Globus pallidus (tissue), 1 donor: ENCODE measurements at places on chromosomes 13 and 19.

- DNase-seq = no peak
Observed at GRCh38 chr19:5470264-5470671, 15.1 kb downstream of the ZNRF4 start.

DNA sequence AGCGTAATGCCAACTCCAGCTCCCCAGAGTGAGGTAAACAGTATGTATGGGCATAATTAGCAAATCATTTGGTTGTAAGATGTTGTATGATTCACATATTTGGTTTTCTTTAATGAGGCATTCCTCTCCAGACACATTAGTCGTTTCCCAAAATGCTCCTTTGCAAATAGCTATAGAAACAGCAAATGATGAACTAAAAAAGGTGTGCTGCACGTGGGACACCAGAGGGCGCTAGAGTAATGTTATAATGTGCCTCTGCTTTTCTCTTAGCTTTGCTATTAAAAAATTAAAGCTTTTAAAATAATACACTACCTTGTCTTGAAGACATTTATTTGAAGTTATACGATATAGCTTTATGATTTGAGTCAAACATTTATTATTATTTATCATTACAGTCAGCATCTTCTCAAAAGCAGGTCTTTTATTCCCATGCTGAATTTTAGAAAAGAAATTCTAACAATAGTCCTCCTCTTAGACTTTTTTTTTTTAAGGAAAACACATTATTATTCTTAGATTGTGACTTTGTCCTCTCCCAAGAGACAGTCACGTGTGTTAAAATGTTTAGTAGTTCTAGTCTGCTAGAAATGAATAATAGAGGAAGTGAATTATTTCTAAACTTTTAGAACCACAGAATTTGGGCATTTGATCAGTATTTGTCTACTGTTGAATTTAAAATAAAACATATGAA lies 121.6 kb upstream of the FRY start:
- DNase-seq = peak; percentile 54

DNA sequence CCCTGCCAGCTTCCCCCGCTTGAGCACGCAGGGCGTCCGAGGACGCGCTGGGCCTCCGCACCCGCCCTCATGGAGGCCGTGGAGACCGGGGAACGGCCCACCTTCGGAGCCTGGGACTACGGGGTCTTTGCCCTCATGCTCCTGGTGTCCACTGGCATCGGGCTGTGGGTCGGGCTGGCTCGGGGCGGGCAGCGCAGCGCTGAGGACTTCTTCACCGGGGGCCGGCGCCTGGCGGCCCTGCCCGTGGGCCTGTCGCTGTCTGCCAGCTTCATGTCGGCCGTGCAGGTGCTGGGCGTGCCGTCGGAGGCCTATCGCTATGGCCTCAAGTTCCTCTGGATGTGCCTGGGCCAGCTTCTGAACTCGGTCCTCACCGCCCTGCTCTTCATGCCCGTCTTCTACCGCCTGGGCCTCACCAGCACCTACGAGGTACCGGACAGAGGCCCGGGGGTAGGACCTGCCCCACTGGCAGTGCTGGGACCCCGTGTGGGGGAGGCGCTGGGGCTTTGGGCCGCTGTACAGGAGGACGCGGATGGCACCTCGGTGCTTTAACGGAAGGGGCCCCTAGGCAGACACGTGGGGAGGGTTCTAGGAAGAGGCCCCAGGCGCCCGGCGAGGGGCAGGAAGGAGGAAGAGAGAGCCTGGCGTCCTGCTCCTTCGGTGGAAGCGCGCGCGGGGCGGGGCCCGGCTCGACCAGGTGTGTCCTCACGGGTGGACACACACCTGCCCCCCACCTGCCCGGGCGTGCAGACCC lies 681 bp downstream of the SLC5A5 start:
- no peak for DNase-seq

DNA sequence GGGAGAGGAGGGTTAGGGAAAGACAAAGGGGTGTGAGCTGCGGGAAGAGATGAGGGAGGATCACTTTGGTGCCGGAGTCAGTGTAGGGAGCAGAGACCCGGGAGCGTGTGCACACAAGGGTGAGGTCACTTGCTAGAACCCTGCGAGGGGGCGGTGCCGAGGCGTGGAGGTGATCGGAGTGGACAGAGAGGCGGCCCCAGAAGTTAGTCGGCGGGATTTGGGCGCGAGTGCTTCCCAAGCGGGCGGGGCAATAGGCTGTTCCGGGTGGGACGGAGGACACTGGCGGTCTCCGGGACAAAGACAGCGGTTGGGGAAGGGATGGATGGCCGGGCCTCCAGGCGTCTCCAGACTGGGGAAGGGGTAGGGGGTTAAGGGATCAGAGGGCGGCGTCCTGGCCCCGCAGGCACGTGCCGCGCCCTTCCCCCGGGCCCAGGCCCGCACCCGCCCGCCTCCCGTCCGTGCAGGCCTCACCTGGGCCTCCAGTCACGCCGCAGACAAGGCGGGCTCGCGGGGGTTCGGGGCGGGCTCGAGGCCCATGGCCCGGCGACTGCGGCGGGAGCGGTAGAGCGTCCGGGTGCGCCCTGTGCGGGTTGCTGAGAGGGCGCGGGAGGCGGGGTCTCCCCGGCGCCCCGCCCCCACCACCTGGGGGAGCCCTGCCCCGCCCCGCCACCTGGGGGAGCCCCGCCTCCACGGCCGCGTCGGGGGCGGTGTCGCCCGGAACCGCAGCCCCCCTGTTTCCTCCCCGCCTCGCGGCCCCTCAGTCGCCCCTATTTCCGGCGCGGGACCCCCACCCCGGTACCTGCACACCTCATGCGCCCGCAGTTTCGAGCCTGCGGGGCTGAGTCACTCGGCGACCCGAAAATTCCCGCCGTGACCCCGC lies at the start of gene LPAR2:
Gene LPAR2, minus strand, starts transcription at position 600 of the 880 bp plus-strand sequence. CDS start 945 bp downstream, outside the sequence.
- no peak for DNase-seq

GRCh38 chr13:50990818-50991506 lies 81.4 kb downstream of the RNASEH2B start:
- peak; percentile 29 for DNase-seq

DNA sequence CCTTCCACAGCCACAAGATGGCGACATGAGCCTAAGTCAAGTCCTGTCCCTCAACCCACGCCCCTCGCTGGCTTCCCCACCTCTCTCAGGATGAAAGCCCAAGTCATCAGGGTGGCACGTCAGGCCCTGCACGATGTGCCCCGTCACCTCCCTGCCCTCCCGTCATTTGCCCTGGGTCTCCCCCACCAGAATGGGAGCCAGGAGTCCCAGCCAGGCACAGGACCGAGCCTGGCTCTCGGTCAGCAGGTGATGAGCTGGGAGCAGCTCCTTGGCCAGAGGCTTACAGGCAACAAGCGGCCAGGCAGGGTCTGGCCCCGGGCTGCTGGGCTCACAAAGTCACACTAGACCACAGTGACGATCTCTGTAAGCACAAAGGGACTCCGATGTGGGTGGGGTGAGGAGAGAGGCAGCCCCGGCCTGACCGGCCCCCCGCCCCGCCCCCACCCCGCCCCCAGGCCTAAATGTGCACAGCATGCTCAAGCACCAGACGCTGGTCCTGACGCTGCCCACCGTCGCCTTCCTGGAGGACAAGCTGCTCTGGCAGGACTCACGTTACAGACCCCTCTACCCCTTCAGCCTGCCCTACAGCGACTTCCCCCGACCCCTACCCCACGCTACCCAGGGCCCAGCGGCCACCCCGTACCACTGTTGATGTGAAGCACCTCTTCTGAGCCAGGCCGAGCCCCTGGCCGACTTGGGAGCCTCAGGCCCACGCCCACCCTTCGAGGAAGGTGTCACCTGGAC lies 7.3 kb downstream of the MRPL4 start:
- peak; percentile 48 for DNase-seq

DNA sequence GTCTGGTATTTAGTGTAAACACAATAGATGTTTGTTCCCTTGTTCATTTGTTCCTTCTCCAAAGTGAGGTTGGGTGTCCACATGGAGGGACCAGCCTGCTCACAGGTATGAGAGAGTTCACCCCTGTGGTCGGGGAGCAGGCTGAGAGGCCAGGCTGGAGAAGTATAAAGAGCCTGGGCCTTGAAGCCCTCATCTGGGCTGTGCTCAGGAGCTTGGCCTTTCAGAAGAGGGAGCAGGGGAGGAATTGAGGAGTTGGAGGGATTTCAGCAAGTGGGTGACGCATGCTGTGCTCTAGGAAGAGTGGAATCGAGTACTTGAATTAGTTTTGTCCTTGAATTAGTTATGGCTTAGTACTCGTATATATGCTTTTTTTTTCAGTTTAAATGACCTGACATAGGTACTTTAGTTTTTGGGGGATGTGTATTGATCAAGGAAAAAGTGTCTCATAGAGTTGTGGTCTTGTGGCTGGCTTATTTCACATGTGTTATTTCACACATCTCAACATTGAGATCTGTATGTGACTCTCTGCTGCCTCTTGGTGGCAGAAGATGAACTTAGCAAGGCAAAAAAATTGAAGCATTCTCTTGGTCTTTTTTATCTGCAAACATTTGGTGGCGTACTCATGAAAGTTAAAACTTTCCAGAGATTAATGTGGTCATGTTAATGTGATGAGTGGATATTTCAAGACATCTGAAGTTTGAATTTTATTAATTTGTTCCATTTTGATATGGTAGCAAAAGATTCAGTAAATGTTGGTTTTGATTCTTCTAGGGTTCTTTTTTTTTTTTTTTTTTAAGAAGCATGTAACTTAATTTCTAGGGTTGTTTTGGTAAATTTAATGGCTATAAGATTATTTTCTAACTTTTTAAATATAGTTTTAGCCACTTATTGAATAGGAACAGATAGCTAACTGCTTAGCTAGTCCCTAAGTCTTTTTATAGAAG lies 54.3 kb downstream of the SLAIN1 start:
- peak; percentile 83 for DNase-seq

- DNase-seq = peak; percentile 20
Observed at GRCh38 chr13:44012910-44013757, 133.4 kb downstream of the LACC1 start.

DNA sequence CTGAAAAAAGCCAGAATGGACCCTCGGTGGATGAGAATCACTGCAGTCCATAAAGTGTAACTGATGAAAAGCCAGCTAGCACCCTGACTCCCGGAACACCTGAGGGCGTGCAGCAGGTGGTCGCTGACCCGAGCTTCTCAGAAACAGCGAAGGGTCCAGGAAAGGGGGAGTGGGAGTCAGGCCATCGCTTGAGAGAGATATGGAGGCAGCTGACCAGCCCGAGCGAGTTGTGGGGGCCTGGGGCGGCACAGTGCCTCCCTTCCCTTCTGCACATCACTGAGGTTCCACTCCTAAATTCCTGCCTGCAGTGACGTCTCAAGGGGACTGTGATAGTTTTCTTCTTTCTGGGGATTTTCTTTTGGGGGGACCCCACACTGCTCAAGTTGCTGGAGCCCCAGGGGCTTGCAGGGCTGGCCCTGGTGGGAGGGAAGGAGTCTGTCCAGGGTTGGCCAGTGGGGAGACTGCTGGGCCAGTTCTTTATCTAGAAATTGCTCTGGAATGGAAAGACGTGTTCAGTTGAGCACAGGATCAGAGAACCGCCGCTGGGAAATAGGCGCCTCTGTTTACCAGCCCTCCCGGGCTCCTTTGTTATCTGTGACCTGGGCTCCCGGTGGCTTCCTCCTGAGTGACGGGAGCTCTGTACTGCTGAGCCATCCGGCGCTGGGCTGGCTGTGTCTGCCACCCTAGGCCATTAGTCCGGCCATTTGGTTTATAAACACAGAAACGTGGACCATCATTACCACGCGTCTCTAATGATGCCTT lies 71.3 kb downstream of the RAB20 start:
- no peak for DNase-seq
